ENCODE measurements at places on chromosomes 13 and 19.

DNA sequence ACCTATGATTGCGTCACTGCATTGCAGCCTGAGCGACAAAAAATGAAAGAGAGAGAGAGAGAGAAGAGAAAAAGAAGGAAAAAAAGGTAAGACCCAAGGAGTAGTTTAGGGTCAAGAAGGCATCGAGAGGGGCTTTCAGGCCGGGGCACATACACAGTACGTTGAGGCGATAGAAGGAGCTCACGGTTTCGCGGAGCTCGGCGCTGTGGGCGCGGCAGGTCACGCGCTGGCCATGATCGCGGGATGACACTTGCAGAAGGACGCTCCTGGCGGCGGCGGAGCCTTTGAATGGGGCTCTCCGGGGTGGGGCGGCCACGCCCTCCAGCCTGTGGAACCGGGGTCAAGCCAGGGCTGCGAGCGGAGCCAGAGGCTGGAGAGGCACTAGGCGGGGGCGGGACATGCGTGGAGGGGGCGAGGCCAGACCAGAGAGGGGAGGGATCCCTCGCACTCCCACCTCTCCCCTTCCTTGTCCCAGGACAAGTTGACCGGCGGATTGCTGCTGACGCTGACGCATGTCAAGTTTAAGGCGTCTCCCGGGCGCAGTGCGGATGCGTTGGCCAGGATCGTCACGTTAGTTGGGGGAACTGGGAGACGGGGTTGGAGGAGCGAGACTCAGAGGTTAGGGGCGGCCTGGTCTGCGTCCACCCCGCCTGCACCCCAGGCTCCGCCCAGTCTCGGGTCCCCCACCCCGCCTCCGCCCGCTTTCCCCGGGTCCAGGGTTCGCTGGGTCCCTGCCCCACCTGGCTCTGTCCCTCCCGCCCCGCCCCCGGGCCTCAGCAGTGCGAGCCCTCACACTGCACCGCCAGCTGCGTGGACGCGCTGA, 6.9 kb downstream of the NPHS1 start:
- DNase-seq, result no peak

DNA sequence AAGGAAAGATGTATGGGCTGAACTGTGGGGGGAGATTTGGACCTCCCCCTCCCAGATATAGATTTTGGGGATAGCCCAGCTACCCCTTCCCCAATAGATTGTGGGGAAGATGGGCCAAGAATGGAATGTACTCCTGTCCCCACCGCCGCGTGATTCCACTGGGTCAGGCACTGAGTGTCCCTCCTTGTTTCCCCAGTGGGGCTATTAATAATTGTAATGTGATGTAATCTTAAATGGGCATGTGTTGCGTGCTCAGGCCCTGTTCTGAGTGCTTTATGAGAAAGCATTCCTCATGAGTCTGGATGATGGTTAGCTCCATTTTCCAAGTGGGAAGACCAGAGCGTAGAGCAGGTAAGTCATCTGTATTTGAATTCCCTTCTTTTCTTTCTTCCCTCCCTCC, 1.4 kb downstream of the PSMD8 start:
- DNase-seq, result peak; percentile 15

GRCh38 chr19:33235996-33236350, 10.3 kb upstream of the SLC7A10 start:
- no peak for DNase-seq

GRCh38 chr19:8144273-8144995, 5.0 kb downstream of the FBN3 start:
- no peak for DNase-seq

- DNase-seq, result no peak
Observed at GRCh38 chr13:41520016-41520659, 62.8 kb downstream of the RGCC start.

GRCh38 chr13:24202215-24202614, 41.7 kb downstream of the SPATA13 start:
- DNase-seq, result no peak

Data from HCEC 1CT (cell line).